ENCODE measurements at places on chromosomes 6 and 20. TPM values are rescaled to one million over a fixed set of nuclear protein-coding genes. Genes with fewer than 3 reads are reported as not detected.

Gene CST4
- not detected for total RNA-seq

Gene PRDM13
- not detected for total RNA-seq

Gene PCNA
- total RNA-seq: 250 TPM

Gene HSPA1L
- total RNA-seq: 1.5 TPM

Gene BTN2A1
- total RNA-seq: 10.2 TPM

Gene TREML1
- not detected for total RNA-seq

Gene HLA-DMB
- total RNA-seq: 0.50 TPM

Gene FKBP1C
- 0.17 TPM for total RNA-seq

Gene PLA2G7
- not detected for total RNA-seq

Data from smooth muscle cell of trachea (primary cell).